ENCODE measurements at places on chromosomes 16 and 17.

DNA sequence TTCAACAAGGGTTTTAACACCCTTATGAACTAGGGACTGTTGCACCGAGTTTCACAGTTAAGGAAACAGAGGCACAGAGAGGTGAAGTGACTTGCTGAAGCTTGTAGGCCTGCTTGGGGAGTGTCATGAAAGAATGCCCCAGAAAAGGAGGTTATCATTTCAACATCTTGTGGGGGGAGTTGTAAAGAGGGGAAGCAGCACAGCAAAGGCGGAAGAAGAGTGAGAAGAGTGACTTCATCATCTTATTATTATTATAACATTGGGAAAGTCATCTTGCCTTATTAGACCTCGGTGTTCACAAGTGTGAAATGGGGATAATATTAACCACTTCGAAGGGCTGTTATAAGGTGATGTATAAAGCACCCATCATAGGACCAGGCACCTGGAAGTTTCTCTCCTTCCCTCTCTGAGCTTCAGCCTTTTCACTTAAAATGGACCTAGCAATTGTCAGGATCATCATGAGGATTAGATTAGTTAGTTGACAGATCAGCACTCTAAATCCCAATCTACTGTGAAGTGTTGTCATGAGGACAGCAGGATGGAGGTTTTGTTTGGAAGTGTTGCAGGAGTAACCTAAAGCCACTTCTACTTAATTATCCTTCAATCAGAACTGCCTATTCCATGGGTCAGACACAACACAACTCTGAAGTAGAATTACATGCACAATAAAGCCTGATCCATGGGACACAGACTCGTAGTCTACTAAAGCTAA is 2.3 kb downstream of the CCL4 start:
- DNase-seq: no peak

DNA sequence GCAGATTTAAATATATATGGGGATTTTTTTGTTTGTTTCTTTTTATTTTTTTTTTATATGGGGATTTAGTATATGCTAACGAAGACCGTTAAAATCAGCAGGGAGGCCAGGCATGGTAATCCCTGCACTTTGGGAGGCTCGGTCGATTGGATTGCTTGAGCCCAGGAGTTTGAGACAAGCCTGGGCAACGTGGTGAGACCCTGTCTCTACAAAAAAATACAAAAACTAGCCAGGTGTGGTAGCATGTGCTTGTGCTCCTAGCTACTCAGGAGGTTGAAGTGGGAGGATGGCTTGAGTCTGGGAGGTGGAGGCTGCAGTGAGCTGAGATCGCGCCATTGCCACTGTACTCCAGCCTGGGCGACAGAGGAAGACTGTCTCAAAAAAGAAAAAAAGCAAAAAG is 22.3 kb upstream of the MEIOC start:
- DNase-seq: no peak

- no peak for DNase-seq
Observed at GRCh38 chr16:30088237-30088831, 3.4 kb downstream of the TBX6 start.

GRCh38 chr17:3678095-3678820 is 9.6 kb downstream of the EMC6 start:
- DNase-seq: no peak

DNA sequence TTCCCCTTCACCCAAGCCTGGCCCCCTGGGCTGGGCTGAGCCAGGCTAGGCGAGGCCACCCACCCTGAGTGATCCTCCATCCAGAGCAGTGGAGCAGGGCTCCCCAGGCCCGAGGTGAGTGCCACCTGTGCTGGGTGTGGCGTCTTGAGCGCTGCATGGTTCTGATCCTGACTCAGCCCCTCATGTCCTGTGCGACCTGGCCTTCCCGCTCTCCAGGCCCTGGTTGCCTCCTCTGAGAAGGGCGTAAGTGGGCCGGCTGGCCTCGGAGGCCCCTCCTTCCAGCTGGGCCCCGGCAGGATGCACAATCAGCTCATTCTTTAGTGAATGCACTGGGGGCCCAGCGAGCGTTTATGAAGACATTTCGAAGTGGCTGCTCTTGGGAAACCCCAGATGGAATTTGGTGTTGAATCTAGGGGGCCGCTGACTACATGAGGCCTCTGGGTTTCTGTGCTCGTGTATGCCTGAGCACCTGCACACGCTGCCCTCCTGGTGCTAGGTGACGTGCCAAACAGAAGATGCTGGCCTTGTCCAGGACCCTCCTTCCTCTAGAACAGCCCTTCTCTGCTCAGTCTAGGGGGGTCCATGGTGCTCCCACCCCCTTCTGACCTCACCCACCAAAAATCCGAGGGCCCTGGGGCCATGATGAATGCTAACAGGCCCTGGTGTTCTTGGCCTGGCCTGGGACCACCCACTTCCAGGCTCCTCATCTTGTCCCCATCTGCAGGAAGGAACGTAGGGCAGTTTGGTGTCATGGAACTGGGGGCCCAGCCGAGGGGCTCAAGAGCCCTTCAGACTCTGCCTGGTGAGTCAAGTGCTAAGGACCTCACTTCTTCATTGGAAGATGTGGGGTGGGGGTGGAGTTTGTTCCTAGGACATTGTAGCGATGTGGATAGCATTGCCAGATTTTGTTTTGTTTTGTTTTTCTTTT is 3.6 kb upstream of the TMEM92 start:
- no peak for DNase-seq

DNA sequence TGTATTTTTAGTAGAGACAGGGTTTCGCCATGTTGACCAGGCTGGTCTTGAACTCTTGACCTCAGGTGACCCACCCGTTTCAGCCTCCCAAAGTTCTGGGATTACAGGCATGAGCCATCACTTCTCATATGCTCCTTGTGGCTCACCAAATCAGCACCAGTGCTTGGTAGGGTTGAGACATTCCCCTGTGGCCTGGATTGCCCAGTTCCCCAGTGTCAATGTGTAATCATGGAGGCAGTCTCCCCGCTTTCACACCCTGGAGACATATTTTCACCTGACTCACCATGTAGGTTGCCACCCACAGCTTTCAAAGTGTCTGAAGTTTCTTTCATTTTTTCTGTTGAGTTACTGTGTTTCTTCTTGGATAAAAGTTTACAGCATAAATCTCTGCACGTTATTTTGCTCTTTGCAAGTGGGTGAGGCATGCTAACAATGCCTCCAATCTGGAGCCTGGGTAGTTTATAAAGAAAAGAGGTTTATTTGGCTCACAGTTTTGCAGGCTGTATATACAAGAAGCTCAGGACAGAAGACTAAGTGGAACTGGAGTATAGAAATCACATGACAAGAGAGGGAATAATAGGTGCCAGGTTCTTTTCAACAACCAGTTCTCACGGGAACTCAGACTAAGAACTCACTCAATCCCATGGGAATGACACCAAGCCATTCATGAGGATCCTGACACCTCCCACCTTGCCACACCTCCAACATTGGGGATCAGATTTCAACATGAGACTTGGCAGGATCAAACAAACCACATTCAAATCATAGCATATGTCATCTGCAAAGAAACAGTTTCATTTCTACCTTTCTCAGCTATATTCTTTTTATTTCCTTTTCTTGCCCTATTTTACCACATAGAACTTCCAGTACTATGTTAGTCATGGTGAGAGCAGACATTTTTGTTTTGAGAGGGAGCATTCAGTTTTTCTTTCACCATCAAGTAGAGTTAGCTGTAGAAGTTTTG is 113.2 kb downstream of the PHKB start:
- DNase-seq: no peak

DNA sequence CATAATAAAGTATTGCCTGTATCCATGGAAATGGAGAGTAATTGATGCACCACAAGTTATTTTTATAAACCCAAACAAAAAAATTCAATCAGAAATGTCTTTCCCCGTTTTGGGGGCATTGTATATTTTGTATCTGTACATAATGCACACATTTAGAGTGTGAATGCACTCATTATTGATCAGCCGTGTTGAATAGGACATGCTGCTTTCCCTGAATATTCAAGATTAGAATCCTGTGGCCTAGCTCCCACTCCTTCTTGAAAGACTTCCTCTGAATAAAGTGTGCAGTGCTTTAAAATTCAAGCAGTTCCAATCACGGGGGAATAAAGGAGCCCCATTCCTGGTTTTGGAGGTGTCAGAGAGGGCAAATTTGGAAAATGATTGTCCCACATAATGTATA is 103.8 kb upstream of the TOX3 start:
- no peak for DNase-seq

DNA sequence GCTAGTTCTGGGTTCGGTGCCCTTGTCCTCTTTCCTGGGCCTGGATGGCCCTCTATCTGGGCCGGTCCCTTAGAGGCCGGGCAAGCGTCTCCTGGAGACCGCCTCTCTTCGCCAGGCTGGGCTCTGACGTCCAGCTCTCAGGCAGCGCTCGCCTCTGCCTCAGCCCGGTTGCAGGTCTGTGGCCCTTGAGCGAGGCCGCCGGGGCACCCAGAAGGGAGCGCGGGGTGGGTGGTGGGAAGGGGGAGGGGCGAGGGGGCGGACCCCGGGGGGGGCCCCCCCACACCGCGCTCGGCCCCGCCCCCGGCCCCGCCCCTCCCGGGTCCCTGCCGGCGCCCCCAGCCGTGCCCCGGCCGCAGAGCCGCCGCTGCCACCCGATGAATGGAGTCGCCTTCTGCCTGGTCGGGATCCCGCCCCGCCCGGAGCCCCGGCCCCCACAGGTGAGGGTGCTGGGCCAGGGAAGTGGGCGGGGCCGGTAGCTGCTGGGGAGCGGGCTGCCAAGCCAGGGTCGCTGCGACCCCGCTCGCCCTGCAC is at the start of gene ARHGAP23:
Gene ARHGAP23 (plus strand): TSS at position 353 of the 531 bp plus-strand sequence. CDS start 22 bp downstream, at position 375.
- DNase-seq: no peak

DNA sequence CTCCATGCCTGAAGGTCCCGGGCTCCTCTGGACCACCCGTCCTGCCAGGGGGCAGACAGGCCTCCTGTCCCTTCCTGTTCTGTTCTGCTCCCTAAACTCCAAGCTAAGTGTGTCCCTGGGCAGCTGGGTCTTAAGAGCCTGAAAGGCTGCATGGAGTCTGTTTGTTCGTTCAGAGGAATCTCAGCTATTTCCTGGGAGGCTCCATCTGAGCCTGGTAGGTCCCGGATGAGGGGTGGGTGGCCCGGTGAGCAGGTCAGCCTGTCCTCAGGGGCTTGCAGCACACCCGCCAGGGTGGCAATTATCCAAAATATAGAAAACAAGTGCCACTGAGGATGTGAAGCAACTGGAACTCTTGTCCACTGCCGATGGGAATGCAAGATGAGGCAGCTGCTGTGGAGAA is 12.6 kb downstream of the ACTG1 start:
- DNase-seq: no peak

DNA sequence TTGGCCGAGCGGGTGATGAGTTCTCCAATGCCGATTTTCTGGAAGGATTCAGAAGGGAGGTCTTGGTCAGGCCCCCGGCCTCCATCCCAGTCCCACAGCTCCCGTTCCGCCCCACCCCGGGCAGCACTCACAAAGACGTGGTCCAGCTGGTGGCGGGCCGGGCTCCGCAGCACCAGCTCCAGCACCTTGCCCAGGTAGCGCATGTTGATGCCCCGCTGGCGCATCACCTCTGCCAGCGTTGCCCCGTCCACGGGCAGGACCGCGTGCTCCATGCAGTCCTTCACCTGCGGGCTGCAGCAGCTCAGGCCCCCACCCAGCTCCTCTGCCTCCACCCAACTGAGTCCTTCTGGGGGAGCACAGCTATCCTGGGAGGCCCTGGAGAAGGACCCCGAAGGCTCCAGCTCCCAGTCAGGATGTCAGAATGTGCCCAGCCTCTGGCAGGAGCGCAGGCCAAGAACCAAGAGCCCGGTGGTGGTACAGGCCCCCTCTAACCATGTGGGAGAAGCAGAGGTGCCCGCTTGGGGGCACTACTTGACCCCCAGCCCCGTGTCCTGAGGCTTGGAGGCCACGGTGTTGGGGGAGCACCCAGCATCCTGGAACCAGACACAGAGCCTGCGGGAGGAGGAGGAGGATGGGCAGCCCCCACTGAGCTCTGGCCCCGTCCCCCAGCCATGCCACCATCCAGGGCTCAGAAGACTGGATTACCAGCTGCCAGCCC is 16.2 kb downstream of the CLUH start:
- no peak for DNase-seq

- DNase-seq: no peak
Observed at GRCh38 chr17:19304209-19304608, 58.3 kb downstream of the B9D1 start.

- no peak for DNase-seq
Observed at GRCh38 chr17:69078864-69079263, 18.1 kb upstream of the ABCA9 start.

DNA sequence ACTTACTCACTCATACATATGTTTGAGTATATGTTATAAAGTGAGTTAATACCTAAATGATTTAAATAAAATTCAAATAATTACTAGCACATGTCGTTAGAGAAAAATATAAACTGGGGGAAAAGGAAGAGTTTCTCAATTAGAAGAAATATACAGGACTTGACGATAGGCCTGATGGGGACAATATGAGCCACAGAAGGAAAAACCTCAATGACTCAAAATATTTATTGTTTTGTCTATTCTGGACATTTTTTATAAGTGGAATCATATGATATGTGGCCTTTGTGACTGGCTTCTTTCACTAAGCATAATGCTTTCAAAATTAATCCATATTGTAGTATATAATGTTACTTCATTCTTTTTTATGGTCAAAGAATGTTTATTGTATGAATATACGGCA is 339.2 kb upstream of the PMFBP1 start:
- no peak for DNase-seq

DNA sequence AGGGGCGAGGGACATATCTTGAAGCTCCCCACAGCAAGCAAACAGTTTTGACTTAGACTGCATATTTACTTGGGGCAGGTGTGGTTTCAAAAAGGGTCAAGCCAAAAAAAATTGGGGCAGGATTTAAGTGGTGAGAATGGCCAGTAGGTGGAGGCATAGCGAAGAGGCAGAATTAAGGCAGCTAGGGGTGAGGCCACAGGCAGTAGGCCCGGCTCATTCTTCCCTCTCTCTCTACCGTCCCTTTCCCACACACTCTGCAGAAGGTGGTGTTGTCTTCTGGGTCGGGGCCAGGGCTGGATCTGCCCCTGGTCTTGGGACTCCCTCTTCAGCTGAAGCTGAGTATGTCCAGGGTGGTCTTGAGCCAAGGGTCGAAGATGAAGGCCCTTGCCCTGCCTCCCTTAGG is 2.6 kb downstream of the SHBG start:
- no peak for DNase-seq

DNA sequence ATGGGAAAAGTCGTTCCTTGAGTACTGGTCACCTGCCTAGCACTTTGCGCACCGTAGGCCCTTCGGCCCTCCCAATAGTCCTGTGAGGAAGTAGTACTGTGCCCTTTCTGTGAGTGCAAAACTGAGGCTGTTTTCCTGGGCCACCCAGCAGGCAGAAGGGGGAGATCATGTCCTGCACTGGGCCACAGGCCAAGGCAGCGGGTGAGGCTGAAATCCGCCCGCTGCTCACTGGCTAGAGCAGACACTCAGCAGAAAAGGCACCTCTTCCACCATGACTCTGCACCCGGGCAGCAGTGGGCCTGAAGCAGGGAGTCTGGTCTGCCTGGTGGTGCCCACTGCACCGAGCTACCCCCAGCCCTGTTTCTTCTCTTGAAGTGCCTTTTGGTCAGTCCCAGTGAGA is 20.2 kb downstream of the METTL22 start:
- no peak for DNase-seq

- no peak for DNase-seq
Observed at GRCh38 chr17:78658281-78658785, 81.1 kb upstream of the DNAH17 start.

GRCh38 chr16:56108724-56109123 is 82.6 kb upstream of the GNAO1 start:
- no peak for DNase-seq
